ENCODE measurements at places on chromosomes 2 and 18.

DNA sequence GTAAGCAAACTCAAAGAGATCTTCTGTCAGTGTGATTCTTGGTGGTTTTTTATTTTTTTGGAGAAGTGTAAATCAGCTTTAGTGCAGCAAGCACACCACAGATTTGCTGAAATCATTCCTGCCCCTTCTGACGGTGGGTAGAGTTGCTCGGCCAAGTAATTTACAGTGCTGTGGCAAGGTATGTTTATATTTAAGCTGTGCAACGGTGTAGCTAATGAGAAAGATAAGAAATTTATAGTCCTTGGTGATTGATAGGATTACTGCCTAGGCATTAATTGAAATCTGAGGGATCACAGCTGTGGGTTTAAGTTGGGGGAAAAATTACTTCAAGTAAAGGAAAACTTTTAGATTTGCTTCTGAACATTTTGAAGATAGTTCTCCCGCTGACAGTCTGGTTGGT is 286.6 kb downstream of the AGAP1 start:
- no peak for DNase-seq

DNA sequence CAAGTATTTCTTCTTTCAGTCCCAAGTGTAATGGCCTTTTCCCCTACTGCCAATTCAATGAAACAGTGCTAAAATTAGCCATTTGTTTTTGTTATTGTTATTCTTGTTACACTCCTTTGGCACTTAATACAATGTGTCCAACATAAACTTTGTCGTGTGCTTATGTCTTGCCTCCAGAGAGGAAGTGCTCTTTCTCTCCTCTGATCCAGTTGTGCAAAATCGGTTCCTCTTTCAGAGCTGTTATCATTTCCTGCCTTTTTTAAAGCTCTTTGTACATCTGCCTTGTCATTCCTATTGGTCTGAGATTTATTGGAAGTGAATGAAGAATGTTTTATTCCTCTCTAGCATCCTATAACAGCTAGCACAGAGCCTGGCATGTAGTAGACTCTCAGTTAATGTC is 623.2 kb upstream of the ID2 start:
- DNase-seq, result no peak

GRCh38 chr2:156505696-156506095 is 69.5 kb downstream of the GPD2 start:
- no peak for DNase-seq

GRCh38 chr2:125364192-125364983 is 1291.6 kb upstream of the GYPC start:
- DNase-seq, result no peak

DNA sequence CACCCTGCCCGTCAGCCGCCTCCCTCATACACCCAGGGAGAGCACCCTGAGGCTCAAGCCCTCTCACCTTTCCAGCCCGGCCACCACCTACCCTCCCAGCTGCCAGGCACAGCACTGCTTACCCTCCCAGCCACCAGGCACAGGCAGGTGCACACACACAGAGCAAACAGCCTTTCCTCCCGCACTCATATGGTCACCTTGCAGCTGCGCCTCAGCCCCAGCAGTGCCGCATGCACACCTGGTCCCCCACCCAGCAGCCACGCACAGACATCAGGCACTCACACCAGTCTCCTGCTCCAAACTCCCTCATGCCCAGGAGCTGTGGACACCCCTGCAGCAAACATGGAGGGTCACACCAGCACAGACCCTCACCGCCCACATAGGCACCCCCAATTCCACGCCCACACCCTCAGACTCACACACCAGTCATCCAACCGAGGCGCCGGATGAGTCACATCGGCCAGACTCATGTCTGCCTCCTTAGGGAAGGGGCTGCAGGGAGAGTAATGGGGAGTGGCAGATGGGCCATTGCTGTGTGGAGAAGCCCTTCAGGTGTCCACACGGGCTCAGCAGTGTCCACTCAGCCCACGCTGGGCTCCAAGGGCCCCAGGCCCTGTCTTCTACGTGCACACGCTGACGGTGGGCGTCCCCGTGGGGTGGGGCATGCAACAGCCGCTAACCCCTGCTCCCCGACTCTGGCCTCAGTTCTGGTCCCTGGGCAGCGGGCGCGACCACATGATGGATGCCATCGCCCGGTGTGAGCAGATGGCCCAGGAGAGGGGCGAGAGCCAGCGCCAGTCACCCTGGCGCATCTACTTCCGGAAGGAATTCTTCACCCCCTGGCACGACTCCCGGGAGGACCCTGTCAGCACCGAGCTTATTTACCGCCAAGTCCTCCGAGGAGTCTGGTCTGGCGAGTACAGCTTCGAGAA is 22.3 kb upstream of the GPR17 start:
- DNase-seq, result no peak

GRCh38 chr2:165474619-165475276 is 5.2 kb downstream of the CSRNP3 start:
- DNase-seq, result no peak

- no peak for DNase-seq
Measured at GRCh38 chr2:150167711-150168110, 319.8 kb downstream of the RND3 start.

DNA sequence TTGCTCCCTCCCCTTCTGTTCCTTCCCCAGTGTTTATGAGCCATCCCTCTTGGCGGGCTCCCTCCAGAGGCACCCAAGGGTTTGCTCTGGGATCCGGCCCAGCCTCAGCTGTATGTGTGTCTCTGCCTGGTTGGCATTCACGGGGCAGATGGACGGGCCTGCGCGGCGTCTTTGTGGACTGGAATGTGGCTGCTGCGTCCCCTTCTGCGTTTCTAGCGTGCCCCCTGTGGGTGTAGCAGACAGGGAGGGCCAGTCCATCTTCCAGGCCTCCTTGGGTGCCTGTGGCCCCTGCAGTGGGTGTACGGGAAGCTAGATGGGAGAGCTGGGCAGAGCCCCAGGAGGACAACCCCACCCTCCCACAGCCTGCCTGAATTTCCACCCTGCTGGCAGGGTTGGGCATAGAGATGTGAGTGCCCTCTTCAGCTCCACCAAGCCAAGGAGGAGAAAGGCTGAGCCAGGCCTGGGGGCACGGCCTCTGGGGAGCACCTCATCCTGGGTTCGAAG is 15.7 kb downstream of the GPC1 start:
- no peak for DNase-seq

- DNase-seq, result no peak
Measured at GRCh38 chr2:199130501-199130900, 327.2 kb downstream of the SATB2 start.

All from esophagus squamous epithelium (tissue), 5 donors.